Esophagus muscularis mucosa (tissue), 4 donors: ENCODE measurements at places on chromosomes 7 and 10. TPM values are rescaled to one million over a fixed set of nuclear protein-coding genes. Genes with fewer than 3 reads are reported as not detected.

The NME8 gene
- total RNA-seq = not detected

The EVX1 gene
- not detected for total RNA-seq

The WIPF3 gene
- total RNA-seq = 7.8 TPM

The MMS19 gene
- 51.4 TPM for total RNA-seq

The ITPRIP gene
- 18.7 TPM for total RNA-seq

The BEND7 gene
- total RNA-seq = 17.4 TPM

The ACHE gene
- 2.5 TPM for total RNA-seq

The IKZF1 gene
- 3.6 TPM for total RNA-seq

The TSPAN15 gene
- total RNA-seq = 59.4 TPM

The FAM3C gene
- 26.6 TPM for total RNA-seq
